Hypothalamus (tissue), 51 donors: ENCODE measurements at places on chromosomes 1 and 21.

- DNase-seq, result no peak
These were observed 3.3 kb downstream of the CROCC start for GRCh38 chr1:16924919-16925477.

- no peak for DNase-seq
These were observed 292.8 kb upstream of the B3GALT2 start for GRCh38 chr1:193479187-193479586.

- DNase-seq, result no peak
These were observed 13.9 kb downstream of the DMAP1 start for GRCh38 chr1:44227211-44227610.

DNA sequence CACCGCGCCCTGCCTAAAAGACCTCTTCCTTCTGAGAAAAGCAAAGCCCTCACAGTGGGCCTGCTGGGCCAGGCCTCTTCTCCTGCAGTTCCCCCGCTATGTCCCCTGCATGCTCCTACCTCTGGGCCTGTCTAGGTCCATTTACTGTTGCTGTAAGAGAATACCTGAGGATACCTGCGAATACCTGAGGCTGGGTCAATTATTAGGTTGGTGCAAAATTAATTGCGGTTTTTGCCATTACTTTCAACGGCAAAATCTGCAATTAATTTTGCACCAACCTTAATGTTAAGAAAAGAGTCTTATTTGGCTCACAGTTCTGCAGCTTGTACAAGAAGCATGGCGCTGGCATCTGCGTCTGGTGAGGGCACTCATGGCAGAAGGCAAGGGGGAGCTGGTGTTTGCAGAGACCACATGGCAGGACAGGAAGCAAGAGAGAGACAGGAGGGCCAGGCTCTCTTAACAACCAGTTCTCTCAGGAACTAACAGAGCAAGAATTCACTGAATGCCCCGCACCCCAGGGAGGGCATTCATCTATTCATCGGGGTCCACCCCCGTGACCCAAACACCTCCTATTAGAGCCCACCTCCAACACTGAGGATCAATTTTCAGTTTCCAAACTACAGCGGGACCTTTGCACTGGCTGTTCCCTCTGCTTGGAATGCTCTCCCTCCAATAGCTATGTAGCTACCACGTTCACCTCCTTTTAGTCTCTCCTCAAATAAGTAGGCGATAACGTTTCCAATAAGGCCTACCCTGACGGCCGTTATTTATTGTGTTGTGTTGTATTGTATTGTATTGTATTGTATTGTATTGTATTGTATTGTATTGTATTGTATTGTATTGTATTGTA is 9.6 kb upstream of the UTS2 start:
- DNase-seq, result no peak

DNA sequence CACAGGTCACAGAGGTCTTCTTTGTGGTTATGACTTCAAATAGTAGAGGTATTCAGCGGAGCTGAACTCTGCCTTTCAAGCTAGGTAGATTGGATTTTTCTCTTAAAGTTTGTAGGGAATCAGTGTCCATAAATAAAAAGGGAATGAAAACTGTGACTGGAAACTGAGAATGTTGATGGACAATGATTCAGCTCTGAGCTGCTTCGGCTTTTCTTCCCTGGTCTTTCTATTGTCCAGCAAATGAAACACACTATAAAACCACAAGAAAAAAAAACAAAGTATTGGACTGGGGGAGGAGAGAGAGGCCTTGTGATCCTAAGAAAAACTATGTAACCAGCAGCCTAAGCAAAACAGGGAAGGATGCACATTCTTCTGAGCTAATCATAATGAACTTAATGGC is 11.1 kb downstream of the TNNI3K start:
- no peak for DNase-seq

- DNase-seq, result no peak
These were observed 53.5 kb upstream of the C8B start for GRCh38 chr1:57019236-57019839.

GRCh38 chr1:941588-942383 is 17.3 kb downstream of the NOC2L start:
- DNase-seq, result no peak

GRCh38 chr1:187839873-187840272 is 1011.1 kb downstream of the PLA2G4A start:
- no peak for DNase-seq

GRCh38 chr1:68745011-68745410 is 248.1 kb upstream of the DEPDC1 start:
- no peak for DNase-seq

DNA sequence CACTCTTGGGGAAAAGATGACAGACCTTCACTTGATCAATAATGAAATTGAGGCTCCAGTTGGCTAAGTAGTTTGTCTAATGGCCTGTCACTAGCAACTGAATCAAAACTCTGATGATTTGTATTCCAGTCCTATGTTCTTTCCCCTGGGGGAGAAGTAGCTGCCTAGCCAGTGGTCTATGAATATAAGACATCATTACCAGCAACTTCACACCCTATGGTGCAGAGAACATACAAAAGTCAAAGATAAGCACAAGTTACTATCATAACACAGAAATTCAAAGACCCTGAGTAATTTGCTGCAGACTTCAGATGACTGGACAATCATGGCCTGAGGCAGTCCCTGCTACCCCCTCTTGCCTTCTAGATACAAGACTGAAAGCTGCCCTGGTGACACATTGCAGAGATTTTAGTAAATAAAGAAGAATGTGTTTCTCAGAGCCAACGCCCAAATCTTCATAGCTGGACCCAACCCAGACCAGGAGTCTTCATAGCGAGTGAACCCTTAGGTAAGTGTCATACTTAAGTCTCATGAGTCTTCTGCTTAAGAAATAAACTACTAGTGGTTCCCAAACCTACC is 993 bp downstream of the PDZK1 start:
- DNase-seq, result no peak

DNA sequence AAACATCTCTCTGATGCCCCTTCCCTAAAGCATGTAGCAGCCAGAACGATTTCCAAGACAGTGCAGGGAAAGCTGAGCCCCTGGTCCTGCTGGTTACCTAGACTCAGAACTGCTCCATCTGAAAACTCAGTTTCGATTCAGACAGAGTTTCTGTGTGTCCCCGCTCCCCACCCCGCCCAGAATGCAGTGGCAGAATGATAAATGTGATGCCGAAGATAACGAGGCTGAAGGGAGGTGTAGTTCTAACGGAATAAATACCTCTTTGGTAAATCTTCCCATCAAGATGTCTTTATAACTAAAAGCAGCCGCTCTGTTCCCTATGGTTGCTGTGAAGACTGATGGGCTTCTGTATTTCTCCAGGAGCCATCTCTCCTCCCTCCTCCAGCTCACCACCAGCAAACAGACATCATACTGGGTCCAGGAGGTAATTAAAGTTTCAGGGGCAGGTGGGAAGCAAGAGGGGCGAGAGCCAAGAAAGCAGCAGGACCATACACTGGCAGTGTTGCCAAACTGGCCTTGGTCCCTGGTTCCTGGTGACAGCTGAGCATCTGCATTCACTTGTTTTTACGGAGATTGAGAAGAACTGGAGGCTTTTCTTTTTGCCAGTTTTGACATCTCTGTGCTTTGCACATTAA is 76.9 kb downstream of the DDX20 start:
- no peak for DNase-seq

DNA sequence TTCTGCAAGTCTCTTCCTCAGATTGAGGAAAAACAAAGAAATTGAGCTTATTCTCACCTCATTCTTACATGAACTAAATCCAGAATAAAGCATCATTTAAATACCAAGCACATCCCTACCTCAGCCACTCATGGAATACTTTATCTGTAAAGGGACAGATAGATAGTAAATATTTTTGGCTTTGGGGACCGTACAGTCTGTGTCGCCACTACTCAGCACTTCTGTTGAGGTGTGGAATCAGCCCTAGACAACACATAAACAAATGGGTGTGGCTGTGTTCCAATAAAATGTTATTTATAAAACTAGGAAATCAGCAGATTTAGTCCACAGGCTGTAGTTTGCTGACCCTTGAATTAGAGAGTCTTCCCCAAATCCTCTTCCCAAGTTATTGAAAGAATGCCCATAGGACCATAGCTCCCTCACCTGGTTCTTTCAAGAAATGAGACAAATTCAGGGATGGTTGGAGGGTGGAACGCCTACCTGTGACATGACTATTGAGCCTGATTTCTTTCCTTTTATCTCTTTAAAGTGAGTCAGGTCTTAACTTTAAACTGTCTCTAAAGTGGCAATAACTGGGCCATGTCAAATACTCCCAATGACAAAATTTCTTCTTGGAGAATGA is 878.5 kb downstream of the USP25 start:
- no peak for DNase-seq
